ENCODE measurements at places on chromosomes 13 and 19. TPM values are rescaled to one million over a fixed set of nuclear protein-coding genes. Genes with fewer than 3 reads are reported as not detected.

Gene SLC39A3
- 45.1 TPM for polyA plus RNA-seq

GRCh38 chr13:88281841-88282240, 610.7 kb downstream of the SLITRK5 start:
- no peak overlapping the region for H3K4me3 ChIP-seq
- no peaks in the 10 kb centered on the region for H3K4me1 ChIP-seq
- H3K27me3 ChIP-seq: no peaks in the 10 kb centered on the region
- DNase-seq: no peak
- no peak overlapping the region for H3K27ac ChIP-seq
- no peaks in the 10 kb centered on the region for H3K36me3 ChIP-seq

GRCh38 chr13:28750187-28751045, 31.6 kb upstream of the SLC46A3 start:
- no peak overlapping the region for H3K27ac ChIP-seq
- H3K27me3 ChIP-seq: no peaks in the 10 kb centered on the region
- no peak for DNase-seq
- H3K4me3 ChIP-seq: no peak overlapping the region
- H3K4me1 ChIP-seq: peaks cover 6% of the 10 kb centered on the region

DNA sequence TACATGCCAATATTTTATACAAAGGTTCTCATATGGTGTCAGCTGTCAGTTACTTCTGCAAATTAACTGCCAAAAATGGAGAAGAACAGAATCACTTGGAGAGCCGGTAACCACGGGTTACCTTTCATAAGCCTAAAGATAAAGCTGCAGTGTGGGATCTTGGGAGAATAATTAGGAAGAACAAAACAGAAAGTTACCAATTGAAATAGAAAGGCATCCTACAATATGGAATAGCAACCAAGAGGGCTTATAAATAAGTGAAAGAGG, 74.2 kb downstream of the TSHZ3 start:
- no peak overlapping the region for H3K4me3 ChIP-seq
- peaks cover 50% of the 10 kb centered on the region for H3K36me3 ChIP-seq
- no peak overlapping the region for H3K27ac ChIP-seq
- DNase-seq: no peak
- H3K27me3 ChIP-seq: no peaks in the 10 kb centered on the region
- 0 out of 2 replicates have a peak, but pooled peaks cover 2% of the 10 kb centered on the region for H3K4me1 ChIP-seq

- DNase-seq: no peak
- peaks cover 44% of the 10 kb centered on the region for H3K27me3 ChIP-seq
- no peaks in the 10 kb centered on the region for H3K4me1 ChIP-seq
These were observed 524 bp downstream of the RUBCNL start for GRCh38 chr13:46386392-46387063.

- peak overlapping the region; percentile 56 for H3K4me3 ChIP-seq
- no peaks in the 10 kb centered on the region for H3K36me3 ChIP-seq
- DNase-seq: no peak
- H3K4me1 ChIP-seq: peaks cover 2% of the 10 kb centered on the region
These were observed 168.3 kb downstream of the COL4A1 start for GRCh38 chr13:110138700-110139036.

- H3K27ac ChIP-seq: no peak overlapping the region
- no peaks in the 10 kb centered on the region for H3K4me1 ChIP-seq
These were observed 7.8 kb downstream of the PLPP2 start for GRCh38 chr19:283395-283794.

- no peaks in the 10 kb centered on the region for H3K36me3 ChIP-seq
- no peak overlapping the region for H3K27ac ChIP-seq
- peak; percentile 69 for DNase-seq
These were observed 4.2 kb downstream of the SULT2B1 start for GRCh38 chr19:48556163-48556562.
